Esophagus muscularis mucosa (tissue), 4 donors: ENCODE measurements at places on chromosomes 16 and 17. TPM values are rescaled to one million over a fixed set of nuclear protein-coding genes. Genes with fewer than 3 reads are reported as not detected.

DNA sequence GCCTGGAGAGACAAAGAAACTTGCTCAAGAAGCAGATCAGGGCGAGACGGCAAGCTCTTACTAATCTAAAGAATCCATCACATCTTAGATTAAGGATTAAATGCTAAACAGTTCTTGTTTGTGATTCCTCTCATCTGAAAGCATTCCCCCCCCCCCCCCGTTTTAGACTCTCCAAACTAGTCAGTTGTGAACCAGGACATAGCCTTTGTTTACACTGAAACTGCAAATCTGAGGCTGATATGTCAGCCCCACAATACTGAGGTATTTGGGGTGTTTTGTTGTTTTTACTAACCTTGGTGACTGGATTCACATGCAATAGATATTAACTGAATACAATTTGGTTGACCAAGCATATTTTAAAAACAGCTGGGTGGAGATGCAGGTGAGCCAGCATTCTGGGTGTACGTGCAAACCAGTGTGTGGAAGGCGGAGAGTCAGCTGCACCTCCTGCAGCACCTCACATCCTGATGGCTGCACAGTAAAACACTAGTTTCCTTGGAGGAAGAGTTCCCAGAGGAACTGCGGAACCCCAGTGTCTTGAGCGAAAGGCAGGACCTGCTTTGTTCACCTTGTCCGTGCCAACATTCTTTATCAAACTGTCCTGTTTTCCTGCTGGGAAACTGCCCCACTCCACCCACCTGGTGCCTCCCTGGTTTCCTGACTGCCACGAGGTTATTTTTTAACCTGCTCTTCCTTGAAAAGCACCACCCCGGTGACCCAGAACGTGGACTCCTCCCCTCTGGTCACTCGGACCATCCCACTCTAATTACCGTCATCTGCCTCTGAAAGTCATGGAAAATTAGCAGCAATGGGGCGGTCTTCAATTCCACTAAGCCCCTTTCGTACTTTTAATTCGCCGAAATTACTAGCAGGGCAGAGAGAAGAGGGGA is 1.2 kb upstream of the YPEL2 start:
- DNase-seq = no peak
- H3K4me1 ChIP-seq = peaks cover 50% of the 10 kb centered on the region
- H3K27ac ChIP-seq = peak overlapping the region; percentile 90
- H3K27me3 ChIP-seq = no peaks in the 10 kb centered on the region
- no peaks in the 10 kb centered on the region for H3K36me3 ChIP-seq

The ITPRIPL2 gene
- total RNA-seq = 88.4 TPM

DNA sequence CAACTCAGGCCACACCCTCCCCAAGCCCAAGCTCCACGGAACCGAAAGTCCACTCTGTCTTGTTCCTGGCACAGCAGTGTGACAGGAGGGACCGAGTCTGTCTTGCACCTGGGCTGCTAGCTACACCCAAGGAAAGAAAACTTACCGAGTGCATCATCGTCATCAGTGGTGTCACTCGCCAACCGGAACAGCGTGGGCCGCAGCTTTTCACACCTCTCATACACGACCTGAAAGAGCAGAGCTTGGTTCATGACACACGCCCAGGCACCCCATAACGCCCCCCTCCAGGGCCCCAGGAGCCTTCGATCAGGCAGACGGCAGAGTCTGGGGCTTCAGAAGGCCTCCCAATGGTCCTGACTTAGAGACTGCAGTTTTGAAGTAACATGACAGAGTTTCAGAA is 27.5 kb downstream of the GGA2 start:
- peaks cover 85% of the 10 kb centered on the region for H3K36me3 ChIP-seq
- no peak overlapping the region for H3K4me3 ChIP-seq
- DNase-seq = no peak
- no peaks in the 10 kb centered on the region for H3K27me3 ChIP-seq
- H3K4me1 ChIP-seq = no peaks in the 10 kb centered on the region
- H3K27ac ChIP-seq = no peak overlapping the region

DNA sequence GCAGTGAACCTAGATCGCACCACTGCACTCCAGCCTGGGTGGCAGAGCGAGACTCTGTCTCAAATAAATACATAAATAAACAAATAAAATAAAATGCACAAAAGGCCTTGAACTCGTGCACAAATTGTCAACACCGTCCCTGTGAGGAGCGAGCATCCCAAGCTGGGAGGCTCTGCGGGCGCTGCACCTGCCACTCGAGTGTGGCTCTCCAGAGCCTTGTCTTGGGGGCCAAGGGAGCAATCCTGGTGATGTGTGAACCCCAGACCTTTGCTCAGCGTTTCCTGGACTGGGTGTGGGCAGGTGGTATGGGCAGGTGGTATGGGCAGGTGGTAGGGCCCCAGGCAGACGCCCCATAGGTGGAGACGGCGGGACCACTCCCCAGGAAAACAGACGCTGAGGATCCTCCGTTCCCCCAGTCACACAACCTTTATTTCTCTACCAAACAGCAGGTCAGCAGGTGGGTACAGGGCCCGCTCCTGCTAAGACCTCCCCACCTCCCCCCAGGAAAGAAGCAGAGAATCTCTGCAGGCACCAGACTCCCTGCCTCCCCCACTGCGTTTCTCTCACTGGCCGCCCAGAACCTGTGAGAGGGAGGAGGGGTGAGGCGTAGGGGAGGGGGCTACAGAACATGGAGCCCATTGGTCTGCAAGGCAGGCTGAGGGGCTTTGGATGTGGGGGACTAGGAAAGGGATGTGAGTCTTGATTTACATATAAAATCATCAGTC is 7.4 kb upstream of the P2RX1 start:
- no peak overlapping the region for H3K4me3 ChIP-seq
- peaks cover 10% of the 10 kb centered on the region for H3K4me1 ChIP-seq
- no peak overlapping the region for H3K27ac ChIP-seq
- DNase-seq = no peak

- H3K36me3 ChIP-seq = peaks cover 5% of the 10 kb centered on the region
- H3K4me1 ChIP-seq = peaks cover 25% of the 10 kb centered on the region
- no peak overlapping the region for H3K4me3 ChIP-seq
- no peak overlapping the region for H3K27ac ChIP-seq
- no peaks in the 10 kb centered on the region for H3K27me3 ChIP-seq
These were observed 42.5 kb downstream of the CREBBP start for GRCh38 chr16:3837851-3838586.

- H3K36me3 ChIP-seq = peaks cover 15% of the 10 kb centered on the region
- H3K27me3 ChIP-seq = no peaks in the 10 kb centered on the region
- DNase-seq = no peak
- H3K27ac ChIP-seq = peak overlapping the region; percentile 73
- peaks cover 43% of the 10 kb centered on the region for H3K4me1 ChIP-seq
These were observed 7.1 kb upstream of the CYTH1 start for GRCh38 chr17:78789149-78789662.

DNA sequence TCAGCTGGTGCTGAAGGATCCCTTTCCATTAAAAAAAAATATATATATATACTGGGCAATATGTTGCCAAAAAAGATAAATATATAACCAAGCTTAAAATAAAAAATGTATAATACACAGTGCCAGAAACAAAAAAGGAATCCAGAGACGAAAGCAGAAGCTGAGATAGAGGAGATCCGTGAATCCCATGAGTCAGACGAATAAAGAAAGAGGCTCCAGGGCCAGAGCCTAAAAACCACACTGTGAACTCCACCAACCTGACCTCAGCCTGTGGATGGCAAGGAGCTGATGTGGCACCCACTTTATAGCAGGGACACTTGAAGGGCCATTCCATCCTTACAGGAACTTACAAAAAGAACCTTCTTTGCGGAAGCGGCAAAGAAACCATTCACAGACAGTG is 34.8 kb downstream of the PITPNM3 start:
- H3K27ac ChIP-seq = no peak overlapping the region
- peaks cover 30% of the 10 kb centered on the region for H3K36me3 ChIP-seq
- H3K4me3 ChIP-seq = no peak overlapping the region
- no peaks in the 10 kb centered on the region for H3K4me1 ChIP-seq
- DNase-seq = no peak
- no peaks in the 10 kb centered on the region for H3K27me3 ChIP-seq

DNA sequence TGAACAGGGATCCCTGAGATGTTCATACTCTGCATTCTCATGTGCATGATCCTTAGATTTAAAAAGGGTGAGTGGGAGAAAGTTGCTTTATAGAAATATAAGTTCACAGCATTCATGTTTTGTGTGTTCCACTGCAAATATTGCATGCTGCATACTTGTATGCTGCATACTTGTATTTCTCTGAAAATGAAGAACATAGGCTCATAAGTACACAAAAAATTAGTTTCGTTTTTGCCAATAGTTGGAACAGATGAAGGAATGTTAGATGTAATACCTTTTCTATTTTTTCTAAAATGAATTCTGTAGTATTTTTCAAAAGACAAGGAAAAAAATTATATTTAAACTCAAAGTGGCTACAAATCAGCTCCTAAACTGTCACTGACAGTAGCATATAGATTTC is 79.0 kb downstream of the NFAT5 start:
- no peak overlapping the region for H3K4me3 ChIP-seq
- peaks cover 16% of the 10 kb centered on the region for H3K4me1 ChIP-seq
- H3K27me3 ChIP-seq = no peaks in the 10 kb centered on the region
- H3K36me3 ChIP-seq = peaks cover 23% of the 10 kb centered on the region
- no peak for DNase-seq

The TEKT1 gene
- not detected for total RNA-seq

DNA sequence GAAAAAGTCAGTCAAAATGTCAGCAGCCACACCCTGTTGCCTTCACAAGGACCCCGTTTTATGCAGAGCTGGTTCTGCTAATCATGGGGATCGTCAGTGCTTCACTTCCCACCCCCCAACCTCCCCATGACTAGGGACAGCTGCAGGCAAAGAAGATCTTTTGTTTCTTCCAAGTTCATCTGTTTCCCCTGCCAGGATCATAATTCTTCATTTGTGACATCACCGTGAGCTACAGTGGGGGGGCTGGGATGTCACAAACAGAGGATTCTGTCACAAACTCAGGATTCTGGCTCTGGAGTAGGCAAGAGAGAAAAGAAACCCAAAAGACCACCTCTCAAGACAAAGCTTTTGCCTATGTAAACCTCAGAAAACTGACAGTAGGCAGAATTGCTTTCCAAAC is 24.7 kb downstream of the DNAJC7 start:
- H3K4me1 ChIP-seq = no peaks in the 10 kb centered on the region
- H3K27me3 ChIP-seq = no peaks in the 10 kb centered on the region
- no peak for DNase-seq
- peaks cover 88% of the 10 kb centered on the region for H3K36me3 ChIP-seq

GRCh38 chr16:68236137-68236825 is 354 bp upstream of the ESRP2 start:
- peaks cover 5% of the 10 kb centered on the region for H3K36me3 ChIP-seq
- H3K27me3 ChIP-seq = no peaks in the 10 kb centered on the region
- peak overlapping the region; percentile 87 for H3K27ac ChIP-seq
- peak overlapping the region; percentile 68 for H3K4me3 ChIP-seq
- peaks cover 55% of the 10 kb centered on the region for H3K4me1 ChIP-seq

The SMIM5 gene
- total RNA-seq = 6.6 TPM

DNA sequence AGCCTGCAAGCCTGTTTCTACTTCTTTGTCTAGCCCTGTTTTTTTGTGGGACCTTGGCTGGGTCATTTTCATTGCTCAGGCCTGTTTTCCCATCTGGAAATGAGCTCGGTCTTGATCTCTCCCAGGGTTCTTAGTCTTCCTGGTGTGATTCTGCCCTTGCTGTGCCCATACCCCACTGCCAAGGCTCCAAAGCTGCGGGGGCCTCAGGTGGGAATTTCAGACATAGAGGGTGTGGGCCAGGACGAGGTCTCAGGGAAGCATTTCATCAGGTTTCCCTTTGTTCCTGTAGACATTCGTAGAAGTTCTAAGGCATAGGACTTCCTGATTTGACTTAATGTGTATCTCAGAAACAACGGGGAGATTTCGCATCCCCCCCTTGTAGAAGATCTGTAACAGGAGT is 5.8 kb downstream of the MPRIP start:
- H3K27ac ChIP-seq = no peak overlapping the region
- no peaks in the 10 kb centered on the region for H3K36me3 ChIP-seq
- H3K4me1 ChIP-seq = peaks cover 90% of the 10 kb centered on the region
- H3K4me3 ChIP-seq = no peak overlapping the region
- no peaks in the 10 kb centered on the region for H3K27me3 ChIP-seq

GRCh38 chr16:180681-181564 is 664 bp downstream of the HBQ1 start:
- no peaks in the 10 kb centered on the region for H3K36me3 ChIP-seq
- peak overlapping the region; percentile 41 for H3K4me3 ChIP-seq
- H3K4me1 ChIP-seq = peaks cover 30% of the 10 kb centered on the region

- H3K27ac ChIP-seq = no peak overlapping the region
- H3K4me3 ChIP-seq = no peak overlapping the region
- H3K4me1 ChIP-seq = no peaks in the 10 kb centered on the region
- H3K27me3 ChIP-seq = no peaks in the 10 kb centered on the region
- DNase-seq = no peak
- H3K36me3 ChIP-seq = no peaks in the 10 kb centered on the region
These were observed 162.6 kb downstream of the SALL1 start for GRCh38 chr16:50988441-50988840.

GRCh38 chr17:65780111-65780510 is 218.7 kb upstream of the AXIN2 start:
- H3K4me3 ChIP-seq = no peak overlapping the region
- H3K36me3 ChIP-seq = no peaks in the 10 kb centered on the region
- no peak for DNase-seq
- H3K27ac ChIP-seq = no peak overlapping the region
- no peaks in the 10 kb centered on the region for H3K27me3 ChIP-seq

The CD300E gene
- 0.83 TPM for total RNA-seq

The STAT5B gene
- 79.7 TPM for total RNA-seq

DNA sequence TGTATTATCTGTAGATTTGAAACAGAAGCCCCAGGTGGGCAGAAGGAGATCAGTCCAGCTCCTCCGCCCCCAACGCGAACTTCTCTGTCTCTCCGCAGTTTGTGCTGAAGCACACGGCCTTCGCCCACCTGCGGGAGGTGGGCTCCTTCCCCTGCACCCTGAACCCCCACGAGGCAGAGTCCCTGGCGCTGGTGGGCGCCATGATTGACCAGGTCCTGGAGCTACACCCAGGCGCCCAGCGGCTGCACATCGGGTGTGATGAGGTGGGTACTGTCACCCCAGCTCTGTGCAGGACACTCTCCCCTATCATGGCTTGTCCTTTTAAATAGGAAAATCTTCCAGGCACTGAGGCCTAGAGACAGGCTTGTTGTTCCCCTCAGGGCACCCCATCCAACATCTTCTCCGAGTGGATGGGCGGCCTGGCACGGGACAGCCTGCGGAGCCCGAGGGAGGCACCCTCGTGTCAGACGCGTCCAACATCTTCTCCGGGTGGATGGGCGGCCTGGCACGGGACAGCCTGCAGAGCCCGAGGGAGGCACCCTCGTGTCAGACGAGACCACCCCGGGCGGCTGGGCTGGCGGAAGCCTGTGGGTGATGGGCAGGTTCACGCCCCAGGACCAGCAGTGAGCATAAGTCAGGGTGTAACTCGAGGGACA is 15.3 kb upstream of the OGFOD3 start:
- no peaks in the 10 kb centered on the region for H3K4me1 ChIP-seq
- no peak overlapping the region for H3K4me3 ChIP-seq
- DNase-seq = no peak
- peaks cover 64% of the 10 kb centered on the region for H3K36me3 ChIP-seq

GRCh38 chr16:81148277-81148676 is 52.1 kb upstream of the GCSH start:
- DNase-seq = no peak
- H3K4me1 ChIP-seq = no peaks in the 10 kb centered on the region
- H3K27me3 ChIP-seq = peaks cover 34% of the 10 kb centered on the region
- no peaks in the 10 kb centered on the region for H3K36me3 ChIP-seq

The ARHGAP23 gene
- 70.2 TPM for total RNA-seq

The SMARCD2 gene
- 136 TPM for total RNA-seq

The PKMYT1 gene
- 0.57 TPM for total RNA-seq

- H3K36me3 ChIP-seq = peaks cover 15% of the 10 kb centered on the region
- DNase-seq = no peak
- H3K4me3 ChIP-seq = no peak overlapping the region
- peaks cover 3% of the 10 kb centered on the region for H3K4me1 ChIP-seq
These were observed 84.2 kb downstream of the ZFHX3 start for GRCh38 chr16:72963533-72964315.
